HFF-Myc (cell line): ENCODE measurements at places on chromosomes 16 and 17.

- no peak for DNase-seq
Observed at GRCh38 chr17:15366026-15366425, 24.6 kb upstream of the TEKT3 start.

DNA sequence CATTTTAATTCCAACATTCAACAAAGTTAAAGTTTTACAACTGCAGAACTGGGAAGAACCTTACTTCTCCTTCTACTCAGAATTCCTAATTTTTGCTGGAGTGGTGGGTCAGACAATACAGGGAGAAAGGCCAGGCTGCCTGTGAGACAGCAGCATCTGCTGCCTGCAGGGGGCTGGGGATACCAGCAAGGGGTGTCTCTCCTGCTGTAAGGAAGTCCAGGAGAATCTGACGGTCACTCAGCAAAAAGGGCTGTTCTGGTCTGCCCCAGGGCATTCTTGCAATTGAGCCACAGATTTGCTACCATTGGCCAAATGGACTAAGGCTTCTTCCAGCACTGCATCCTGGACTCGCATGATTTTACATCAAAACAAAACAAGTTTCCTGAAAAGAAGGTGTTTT lies 426.6 kb upstream of the CDH11 start:
- DNase-seq = no peak

- peak; percentile 48 for DNase-seq
Observed at GRCh38 chr17:66981983-66982508, 17.5 kb downstream of the CACNG4 start.

- DNase-seq = no peak
Observed at GRCh38 chr16:49562228-49562627, 188.6 kb downstream of the C16orf78 start.

GRCh38 chr16:629185-629832 lies 1.5 kb upstream of the WFIKKN1 start:
- no peak for DNase-seq

DNA sequence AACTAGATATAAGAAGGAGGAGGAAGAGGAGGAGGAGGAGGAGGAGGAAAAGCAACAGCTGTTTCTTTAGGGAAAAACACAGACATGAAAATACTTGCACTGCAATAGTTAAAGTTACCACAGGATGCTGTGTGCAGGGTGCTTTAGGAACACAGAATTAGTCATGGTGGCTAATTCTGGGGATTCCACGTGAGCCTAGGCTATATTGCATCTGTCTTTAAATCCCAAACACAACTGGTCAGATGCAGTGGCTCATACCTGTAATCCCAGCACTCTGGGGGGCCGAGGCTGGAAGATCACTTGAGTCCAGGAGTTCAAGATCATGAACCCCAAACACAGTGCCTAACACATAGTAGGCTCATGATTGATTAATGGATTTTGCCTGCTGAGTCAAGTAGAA lies 155.3 kb upstream of the C16orf82 start:
- DNase-seq = no peak

- DNase-seq = no peak
Observed at GRCh38 chr17:2595716-2596115, 2.3 kb downstream of the PAFAH1B1 start.

DNA sequence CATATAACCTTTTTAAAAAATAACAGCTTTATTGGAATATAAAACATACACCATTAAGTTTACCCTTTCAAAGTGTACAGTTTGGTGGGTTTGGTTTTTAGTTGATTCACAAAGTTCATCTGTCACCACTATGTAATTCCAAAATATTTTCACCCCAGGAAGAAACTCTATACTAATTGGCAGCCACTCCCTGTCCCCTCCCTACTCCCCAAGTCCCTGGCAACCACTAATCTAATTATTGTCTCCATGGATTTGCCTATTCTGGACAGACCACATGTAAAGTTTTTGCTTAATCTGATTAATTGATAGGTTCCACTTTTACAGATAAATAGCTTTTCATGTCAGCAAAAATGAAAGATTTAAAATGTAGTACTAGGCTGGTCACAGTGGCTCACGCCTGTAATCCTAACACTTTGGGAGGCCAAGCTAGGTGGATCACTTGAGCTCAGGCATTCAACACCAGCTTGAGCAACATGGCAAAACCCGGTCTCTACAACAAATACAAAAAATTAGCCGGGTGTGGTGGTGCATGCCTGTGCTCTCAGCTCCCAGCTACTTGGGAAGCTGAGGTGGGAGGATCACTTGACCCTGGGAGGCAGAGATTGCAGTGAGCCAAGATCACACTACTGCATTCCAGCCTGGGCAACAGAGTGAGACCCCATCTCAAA lies 25.0 kb upstream of the MAPK3 start:
- DNase-seq = no peak

DNA sequence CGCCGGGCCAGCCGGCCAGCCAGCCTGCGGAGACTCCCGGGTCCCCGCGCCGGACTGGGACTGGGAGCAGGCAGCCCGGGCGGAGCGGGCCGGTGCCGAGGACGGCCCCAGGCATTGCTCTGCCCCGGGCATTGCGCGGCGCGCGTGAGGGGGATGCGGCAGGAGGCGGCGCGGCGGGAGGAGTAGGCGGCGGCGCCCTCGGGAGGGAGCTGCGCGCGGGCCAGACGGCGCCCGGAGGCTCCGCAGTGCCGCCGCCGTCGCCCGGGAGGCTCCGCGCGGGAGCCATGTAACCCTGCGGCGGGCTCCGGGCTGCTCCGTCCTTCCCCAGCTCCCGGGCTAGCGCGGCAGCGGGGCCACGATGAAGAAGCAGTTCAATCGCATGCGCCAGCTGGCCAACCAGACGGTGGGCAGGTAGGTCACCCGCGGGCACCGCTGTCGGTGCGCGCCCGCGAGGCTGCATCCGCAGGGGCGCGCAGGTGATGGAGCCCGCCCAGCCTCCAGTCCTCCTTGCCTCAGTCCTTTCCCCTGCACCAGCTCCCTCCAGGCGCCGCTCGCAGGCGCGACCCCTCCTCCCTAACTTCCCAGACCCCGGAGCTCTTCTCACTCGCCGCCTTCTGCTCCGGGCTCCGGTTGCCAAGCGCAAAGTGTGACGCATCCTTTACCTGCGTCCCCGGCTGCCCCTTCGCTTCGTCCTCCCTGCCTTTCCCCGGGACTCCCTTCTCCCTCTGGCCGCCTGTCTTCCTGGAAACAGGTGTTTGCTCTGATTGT lies at the start of gene ARHGAP44:
ARHGAP44 (plus strand) TSS at position 18 of the 768 bp plus-strand sequence; CDS start at position 359, 341 bp downstream.
- no peak for DNase-seq

- DNase-seq = no peak
Observed at GRCh38 chr16:89473791-89474414, 16.5 kb downstream of the ANKRD11 start.

DNA sequence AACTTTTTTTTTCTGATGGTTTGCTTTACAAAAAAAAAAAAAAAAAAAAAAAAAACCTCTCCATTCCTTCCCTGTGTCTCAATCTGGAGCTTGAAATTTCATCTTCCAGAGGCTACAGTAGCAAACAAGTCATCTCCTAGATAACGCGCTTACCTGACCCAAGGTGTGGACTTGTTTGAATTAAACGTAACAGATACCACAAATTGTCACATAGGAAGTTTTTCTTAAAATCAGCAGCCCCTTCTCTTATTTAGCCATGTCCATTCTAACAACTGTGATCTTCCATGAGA lies 2.0 kb downstream of the STAT5B start:
- DNase-seq = no peak

DNA sequence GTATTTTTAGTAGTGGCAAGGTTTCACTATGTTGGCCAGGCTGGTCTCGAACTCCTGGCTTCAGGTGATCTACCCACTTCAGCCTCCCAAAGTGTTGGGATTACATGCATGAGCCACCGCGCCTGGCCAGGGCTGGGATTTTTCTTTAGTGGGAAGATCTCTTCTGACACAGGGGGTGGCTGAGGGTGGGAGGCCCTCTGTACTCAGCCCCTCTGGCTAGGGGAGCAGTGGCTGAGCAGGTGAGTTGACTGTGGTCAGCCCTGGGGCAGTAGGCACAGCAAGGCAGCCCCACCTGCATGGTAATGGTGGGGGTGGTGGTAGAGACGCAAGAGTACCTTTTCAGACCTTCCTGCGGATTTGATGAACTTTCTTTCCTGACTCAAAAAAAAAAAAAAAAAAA lies 12.3 kb upstream of the GPRC5B start:
- DNase-seq = no peak

GRCh38 chr16:2023092-2024031 lies 3.3 kb upstream of the NHERF2 start:
- no peak for DNase-seq

- no peak for DNase-seq
Observed at GRCh38 chr16:54097774-54098173, 188.8 kb downstream of the IRX3 start.

- DNase-seq = no peak
Observed at GRCh38 chr16:2004795-2005517, 4.7 kb downstream of the ZNF598 start.

- DNase-seq = no peak
Observed at GRCh38 chr17:63364944-63365343, 81.2 kb downstream of the CYB561 start.
